ENCODE measurements at places on chromosomes 5 and 9.

- DNase-seq = no peak
Measured at GRCh38 chr5:179033004-179033580, 9.5 kb downstream of the ZNF879 start.

- no peak for DNase-seq
Measured at GRCh38 chr9:16608906-16609305, 261.6 kb downstream of the BNC2 start.

DNA sequence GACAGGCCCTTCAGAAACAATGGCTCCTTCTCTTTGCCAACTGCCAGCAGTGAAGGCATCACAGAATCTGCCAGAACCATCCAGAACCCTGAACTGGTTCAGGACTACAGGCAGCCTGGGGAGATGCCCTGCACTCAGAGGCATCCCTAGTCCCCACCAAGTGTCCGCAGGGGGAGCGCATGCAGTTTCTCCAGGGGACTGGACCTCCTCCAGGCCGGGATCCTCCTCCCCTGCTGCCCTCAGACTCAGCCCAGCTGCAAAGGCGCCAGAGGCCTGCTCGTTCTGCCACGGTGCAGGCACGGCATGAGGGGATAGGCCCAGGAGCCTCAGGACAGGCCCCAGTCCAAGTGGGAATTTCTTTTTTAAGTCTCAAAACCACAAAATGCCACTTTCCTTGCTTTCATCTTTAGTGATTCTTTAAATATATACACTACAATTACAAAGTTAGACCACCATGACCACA lies 72.0 kb downstream of the SEMA4D start:
- DNase-seq = no peak

GRCh38 chr5:35083150-35083549 lies 35.4 kb upstream of the AGXT2 start:
- DNase-seq = no peak

DNA sequence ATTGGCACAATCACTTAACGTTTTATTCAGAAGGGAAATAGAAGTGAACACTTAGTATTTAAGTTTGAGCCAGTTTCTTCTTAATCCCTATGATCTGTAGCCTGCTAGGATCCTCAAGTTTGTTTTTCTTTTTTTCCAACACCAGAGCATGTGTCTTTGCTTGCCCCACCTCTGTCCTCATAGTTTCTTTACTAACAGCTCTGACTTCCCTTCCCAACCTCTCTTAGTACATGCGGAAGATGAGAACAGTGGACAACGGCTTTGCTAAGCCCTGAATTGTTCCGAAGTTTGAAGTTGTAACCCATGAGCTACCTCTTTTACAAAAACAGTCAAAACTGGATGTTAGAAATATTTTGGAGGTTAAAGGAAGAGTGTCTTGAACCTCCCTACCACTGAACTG lies 61.7 kb upstream of the TAF11L2 start:
- no peak for DNase-seq

DNA sequence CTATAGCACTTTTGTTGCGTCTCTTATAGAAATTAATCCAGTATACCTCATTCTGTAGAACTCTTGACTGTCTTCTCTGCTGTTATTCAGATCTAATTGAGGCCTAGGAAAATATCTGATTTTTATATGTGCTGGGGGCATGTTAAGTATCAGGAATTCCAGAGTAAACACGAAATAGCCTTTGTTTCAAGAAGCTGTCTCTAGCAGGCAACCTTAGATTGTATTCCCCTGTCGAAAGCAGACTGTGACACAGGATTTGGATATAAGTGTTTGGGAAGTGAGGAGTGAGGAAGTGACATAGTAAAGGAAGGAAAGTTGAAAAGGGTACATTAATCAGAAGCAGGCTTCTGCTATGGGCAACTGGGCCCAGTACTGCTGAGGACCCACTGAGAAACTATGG lies 72.1 kb upstream of the RASA1 start:
- no peak for DNase-seq

- DNase-seq = no peak
Measured at GRCh38 chr5:25570067-25570583, 925.3 kb upstream of the CDH10 start.

DNA sequence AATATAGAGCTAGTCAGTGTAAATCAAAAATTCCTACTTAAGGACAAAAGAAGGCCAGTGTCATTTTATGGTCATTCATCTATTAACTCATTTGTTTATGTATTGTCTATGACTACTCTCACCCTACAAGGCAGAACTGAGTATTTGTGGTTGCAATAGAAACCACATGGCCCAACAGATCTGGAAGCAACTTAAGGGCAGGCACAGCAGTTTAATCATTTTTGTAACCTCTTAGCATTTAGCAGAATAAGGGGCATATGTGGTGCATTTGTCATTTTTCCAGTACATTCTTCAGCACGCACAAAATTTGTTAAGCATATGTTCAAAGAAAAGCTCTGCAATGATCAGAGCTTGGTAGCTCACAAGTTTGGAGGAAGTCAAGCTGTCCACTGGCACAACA lies 1.1 kb downstream of the FKBP15 start:
- peak; percentile 41 for DNase-seq

DNA sequence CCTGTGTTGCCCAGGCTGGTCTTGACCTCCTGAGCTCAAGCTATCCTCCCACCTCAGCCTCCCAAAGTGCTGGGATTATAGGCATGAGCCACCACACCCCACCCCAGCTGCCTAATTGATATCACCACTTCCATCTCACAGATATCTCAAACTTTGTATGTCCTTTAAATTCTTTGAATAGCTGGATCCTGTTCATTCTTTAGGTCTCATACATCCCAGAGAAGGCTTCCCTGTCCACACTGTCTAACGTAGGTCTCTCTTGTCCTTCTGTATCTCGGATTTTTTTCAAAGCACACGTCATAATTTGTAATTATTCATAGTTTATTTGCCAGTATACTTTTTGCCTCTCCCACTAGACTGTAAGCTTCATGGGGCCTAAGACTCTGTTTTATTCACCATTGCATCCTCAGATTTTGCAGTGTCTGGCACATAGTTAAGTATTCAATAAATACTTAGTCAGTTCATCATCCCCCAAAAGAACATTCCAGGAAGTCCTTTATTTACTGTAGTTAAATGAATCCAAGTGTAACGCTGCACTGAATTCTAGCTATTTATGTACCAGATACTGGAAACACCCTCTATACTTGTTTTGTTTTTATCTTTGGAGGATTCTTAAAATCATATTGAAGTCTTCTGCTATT lies 10.5 kb downstream of the ARSK start:
- no peak for DNase-seq

- DNase-seq = no peak
Measured at GRCh38 chr5:146909255-146910068, 30.9 kb upstream of the PPP2R2B start.

- no peak for DNase-seq
Measured at GRCh38 chr5:81300921-81301270, 491 bp upstream of the ZCCHC9 start.

GRCh38 chr9:116484492-116485061 lies 202.5 kb upstream of the TRIM32 start:
- DNase-seq = no peak

- no peak for DNase-seq
Measured at GRCh38 chr5:59988396-59988795, 94.9 kb upstream of the PDE4D start.

- DNase-seq = no peak
Measured at GRCh38 chr5:171968531-171968930, 37.9 kb downstream of the FBXW11 start.

DNA sequence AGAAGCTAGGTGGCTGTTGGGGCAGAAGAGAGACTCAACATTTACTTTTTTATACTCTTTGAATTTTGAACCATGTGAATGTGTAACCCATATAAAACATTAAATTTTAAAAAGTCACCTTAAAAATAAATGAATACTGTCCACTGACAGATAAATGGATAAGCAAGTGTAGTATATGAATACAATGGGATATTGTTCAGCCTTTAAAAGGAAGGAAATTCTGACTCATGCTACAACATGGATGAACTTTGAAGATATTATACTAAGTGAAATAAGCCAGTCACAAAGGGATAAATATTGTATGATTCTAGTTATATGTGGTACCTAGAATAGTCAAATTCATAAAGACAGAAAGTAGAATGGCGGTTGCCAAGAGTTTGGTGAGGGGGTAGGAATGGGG lies 113.9 kb downstream of the TMEM174 start:
- no peak for DNase-seq

- no peak for DNase-seq
Measured at GRCh38 chr5:172896465-172896864, 62.4 kb downstream of the ERGIC1 start.

GRCh38 chr9:34267660-34268059 lies 61.4 kb downstream of the KIF24 start:
- no peak for DNase-seq

- no peak for DNase-seq
Measured at GRCh38 chr9:32136700-32137339, 247.6 kb upstream of the ACO1 start.

- no peak for DNase-seq
Measured at GRCh38 chr9:37512437-37512836, 26.7 kb downstream of the POLR1E start.

- DNase-seq = no peak
Measured at GRCh38 chr9:126504977-126505455, 108.7 kb upstream of the LMX1B start.

DNA sequence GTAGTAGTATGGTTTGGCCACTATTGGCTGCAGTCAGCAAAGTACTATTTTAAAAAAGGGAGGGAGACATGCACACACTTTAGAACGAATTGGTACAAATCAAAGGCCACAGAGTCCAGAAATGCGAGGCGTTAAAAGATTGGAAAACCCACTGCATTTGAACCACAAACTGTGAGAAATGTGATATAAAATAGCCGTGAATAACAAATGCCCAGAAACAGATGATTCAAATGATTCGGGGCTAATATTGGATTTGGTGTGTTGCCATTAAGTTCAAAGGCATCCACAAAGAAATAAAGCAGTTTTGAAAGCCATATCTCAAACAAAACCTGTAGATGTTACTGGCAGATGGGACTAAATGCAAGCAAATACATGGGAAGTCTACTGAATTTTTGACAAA lies 140.9 kb upstream of the HMHB1 start:
- no peak for DNase-seq

- DNase-seq = no peak
Measured at GRCh38 chr9:11352612-11353011, 739.8 kb upstream of the PTPRD start.

GRCh38 chr5:137379555-137380286 lies 119.4 kb downstream of the SPOCK1 start:
- no peak for DNase-seq

DNA sequence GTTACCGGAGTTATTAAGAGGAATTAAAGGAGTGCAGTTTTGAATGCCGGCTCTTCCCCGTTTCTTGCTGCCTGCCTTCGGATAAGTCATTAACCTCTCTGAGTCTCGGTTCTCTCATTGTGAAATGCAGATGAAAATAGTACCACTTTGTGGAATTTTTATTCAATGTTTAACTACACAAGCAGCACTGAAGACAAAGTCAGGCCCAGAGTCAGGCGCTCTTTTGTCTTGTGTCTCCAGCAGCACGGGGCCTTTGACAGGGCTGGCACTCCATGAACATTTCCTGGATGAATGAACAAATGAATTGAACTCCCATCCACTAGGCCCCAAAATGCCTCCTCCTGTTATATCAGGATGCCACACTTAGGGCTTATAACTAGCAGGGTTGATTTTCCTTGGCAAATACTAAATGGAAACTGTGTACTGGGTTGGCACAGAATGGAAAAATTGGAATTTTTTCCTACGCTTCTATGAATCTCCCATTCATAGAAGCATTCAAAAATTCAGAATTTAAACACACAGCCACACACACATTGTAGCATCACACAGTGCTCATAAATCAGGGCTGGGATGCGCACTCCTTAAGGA lies 332.8 kb downstream of the MLLT3 start:
- no peak for DNase-seq

DNA sequence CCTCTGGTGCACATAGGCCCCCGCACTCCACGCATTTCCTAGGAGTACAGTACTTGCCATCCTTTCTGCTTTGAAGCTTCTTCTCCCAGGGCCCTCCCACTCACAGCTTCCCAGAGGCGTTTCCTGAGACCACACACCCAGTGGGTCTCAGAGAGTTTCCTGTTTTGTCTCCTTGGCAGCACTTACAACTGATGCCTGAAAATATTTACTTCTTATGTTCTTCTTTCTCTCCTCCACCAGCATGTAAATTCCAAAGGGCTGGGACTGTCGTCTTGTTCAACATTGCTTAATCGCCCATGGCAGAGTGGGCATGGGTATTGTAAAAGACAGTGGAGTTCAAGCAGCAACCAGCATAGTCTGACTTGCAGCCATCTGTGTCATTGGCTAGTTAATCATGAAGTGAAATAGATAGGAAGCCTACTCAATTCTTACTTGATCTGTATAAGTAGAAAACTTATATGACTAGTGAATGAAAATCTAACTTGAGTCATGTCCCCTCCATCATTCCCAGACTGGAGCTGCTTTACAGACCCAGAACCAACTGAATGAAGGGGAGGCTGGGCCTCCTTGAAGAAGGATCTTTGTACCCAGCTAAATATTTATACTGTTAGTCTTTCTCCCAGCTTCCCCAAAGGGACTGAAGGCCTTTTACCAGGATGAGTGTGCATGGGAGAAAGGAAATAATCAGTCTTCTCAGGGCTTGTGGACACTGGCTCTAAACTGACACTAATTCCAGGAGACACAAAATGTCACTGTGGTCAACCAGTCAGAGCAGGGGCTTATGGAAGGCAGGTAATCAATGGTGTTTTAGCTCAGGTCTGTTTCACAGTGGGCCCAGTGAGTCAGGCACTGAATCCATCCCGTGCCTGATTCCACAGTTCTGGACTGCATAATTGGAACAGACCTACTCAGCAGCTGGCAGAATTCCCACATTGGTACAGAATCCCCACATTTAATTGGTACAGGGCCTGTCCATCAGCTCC lies 116.4 kb downstream of the SV2C start:
- DNase-seq = no peak

GRCh38 chr9:70000469-70000868 lies 43.2 kb upstream of the MAMDC2 start:
- no peak for DNase-seq

DNA sequence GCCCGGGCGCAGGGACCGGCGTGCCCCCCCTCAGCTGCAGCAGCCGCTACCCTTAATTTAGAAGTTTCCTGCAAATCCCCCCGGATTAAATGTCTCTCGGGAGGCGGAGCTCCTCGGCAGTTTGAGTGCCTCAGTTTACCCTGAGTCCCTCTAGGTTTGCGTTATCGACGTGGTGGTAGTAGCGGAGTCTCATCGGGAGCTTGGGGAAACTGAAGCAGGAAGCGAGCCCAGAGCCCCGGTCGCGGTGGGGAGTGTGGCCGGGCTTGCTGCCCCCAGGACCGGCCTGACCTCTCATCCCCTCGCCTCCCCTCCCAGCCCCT lies 529 bp upstream of the TPM2 start:
- no peak for DNase-seq

- DNase-seq = no peak
Measured at GRCh38 chr5:158039911-158040347, 181.0 kb upstream of the CLINT1 start.

DNA sequence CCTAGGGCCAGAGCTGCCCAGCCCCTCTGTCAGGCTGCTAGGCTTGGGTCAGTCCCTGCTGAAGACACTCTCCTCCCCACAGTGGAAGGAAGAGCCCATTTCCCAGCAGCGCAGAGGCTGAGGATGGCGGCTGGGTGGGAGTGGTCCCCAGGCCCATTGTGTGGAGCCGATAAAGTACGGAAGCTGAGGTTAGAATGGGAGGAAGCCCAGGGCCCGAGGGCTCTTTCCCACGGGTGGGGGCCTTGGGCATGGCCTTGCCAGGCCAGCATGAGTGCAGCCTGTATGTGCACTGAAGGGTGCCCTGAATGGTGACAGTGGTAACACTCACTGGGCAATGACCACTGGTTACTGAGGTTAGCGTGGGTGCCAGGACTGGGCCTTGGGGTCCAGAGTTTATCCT lies 125.9 kb downstream of the RGS3 start:
- DNase-seq = no peak

All from AML-193 (cell line).